NCI-H446 (cell line): ENCODE measurements at places on chromosomes 1 and 21.

DNA sequence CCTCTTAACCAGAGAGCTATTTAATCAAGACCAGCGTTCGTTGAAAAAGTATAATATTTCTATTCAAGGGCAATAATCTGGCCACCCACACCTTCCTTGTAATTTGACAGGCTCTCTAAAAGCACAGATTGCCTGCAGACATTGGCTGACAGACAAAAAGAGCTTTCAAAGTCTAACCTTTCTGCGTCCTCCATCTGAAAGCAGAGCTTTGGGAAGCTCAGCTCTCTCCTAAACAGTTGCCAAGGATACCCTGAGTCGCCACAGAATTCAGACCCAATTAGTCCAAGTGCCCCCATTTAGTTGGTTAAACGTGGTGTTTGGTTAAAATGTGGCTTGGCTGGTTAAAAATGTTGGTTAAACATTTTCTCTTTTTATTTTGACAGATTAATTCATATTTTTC, 33.7 kb upstream of the PLA2G2C start:
- no peak for DNase-seq

DNA sequence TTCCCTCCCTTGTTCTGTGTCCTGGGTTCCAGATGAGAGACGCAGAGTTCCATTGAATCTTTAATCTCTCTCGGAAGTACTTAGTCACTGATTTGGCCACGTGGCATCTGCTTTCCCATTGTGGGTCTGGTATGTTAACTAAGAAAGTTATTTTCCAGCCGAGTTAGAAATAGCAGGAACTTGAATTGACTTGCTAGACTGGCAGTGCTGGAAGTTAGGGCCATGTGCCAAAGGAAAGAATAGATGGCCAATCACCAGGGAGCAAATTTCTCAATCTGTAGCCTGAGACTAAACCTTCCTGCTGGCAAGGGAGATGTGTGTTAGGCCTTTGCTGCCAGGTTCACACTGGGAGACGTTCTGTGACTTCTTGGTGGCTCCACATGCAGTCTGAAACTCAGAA, 24.2 kb upstream of the SLFNL1 start:
- peak; percentile 89 for DNase-seq

DNA sequence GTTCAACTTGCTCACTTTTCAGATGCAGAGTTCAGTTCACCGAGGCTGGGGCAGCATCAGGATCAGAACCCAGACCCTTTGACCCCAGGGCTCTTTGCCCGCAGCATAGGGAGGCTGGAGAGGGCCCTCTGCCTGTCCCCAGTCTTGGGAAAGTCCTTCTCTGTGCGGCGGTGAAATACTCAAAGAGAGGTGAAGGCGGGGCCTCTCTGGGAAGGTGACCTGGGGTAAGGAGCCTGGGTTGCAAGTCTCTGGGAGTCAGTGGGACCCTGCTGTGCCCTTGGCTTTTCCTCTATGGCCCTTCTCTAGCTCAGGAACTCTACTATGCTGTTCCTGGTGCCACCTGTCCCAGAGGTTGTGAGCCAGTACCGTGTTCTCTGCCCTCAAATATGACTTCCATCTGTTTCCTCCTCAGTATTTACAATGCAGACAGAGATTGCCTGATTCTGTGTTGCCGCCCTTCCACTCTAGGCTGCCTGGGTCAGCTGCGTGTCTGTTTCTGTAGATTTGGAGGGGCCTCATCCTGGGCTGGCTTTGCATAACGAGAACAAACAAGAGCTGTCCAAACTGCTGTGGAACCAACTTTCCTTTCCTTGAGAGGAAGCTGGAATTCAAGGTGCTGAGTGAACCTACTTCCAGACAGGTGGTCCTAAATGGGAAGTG, 18.7 kb upstream of the ZBTB21 start:
- DNase-seq, result no peak

- no peak for DNase-seq
These were observed 26.9 kb downstream of the DISP3 start for GRCh38 chr1:11505591-11506538.

DNA sequence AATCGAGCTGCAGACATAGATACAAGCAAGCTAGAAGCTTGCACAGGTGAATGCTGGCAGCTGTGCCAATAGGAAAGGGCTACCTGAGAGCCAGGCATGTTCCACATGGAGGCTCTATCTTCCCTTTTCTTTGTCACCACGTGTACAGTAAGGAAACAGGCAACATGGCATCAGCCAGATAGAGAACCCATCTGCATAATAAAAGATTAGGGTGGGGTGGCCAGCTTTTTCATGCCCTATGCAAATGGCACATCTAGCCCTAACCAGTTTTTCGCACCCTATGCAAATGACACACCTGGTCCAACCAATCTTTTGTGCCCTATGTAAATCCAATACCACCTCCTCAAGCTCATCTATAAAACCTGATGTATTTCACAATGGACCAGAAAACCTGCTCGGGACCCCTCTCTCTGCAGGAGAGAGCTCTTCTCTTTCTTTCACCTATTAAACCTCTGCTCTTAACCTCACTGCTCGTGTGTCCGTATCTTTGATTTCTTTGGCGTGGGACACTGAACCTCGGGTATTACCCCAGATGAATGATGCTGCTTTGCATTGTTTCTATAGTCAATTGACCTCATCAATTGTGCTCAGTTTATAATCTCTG, 93.9 kb downstream of the SLC30A10 start:
- DNase-seq, result no peak

- DNase-seq, result peak; percentile 8
These were observed 607.3 kb downstream of the NCAM2 start for GRCh38 chr21:21605521-21605920.

DNA sequence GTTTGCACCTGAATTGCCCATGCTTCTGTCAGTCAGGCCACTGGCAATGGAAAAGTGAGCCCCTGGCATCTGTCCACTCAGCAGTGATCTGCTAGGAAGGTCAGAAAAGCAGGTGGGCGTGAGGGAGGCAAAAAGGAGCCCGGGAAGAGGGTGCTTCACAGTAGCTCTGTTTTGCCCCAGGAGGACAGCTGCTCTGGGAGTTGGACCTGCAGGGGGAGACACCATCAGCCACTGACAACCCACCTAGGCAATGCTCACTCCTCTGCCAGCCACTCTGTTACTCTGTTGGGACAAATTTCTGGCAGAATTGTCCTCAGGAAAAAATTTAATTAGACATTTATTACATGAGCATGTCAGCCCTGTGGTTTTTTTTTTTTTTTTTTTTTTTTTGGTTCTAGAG, 146.4 kb downstream of the LRIG2 start:
- no peak for DNase-seq

GRCh38 chr1:34346128-34346527, 169.4 kb downstream of the C1orf94 start:
- DNase-seq, result no peak

- no peak for DNase-seq
These were observed 127.3 kb upstream of the PLD5 start for GRCh38 chr1:242651817-242652216.

GRCh38 chr1:40094466-40095110, 2.5 kb downstream of the PPT1 start:
- no peak for DNase-seq

DNA sequence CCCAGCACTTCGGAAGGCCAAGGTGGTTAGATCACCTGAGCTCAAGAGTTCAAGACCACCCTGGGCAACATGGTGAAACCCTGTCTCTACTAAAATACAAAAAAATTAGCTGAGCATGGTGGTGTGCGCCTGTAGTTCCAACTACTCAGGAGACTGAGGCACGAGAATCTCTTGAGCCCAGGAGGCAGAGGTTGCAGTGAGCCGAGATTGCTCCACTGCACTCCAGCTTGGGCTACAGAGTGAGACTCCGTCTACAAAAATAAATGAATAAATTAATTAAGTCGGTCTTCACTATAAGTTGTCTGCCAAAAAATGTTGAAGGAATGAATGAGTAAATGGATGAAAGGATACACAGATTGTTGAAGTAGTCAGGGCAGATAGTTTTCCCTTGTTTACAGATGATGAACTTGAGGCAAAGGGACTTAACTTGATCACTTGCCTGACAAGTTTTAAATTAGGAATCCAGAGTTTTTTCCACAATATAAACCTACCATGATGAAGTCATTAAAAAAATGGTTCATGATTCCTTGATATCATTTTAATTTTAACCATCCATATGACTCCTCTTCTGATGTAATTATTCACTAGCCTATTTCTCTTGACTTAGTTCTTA, 130.8 kb downstream of the TLR5 start:
- DNase-seq, result no peak

- no peak for DNase-seq
These were observed 40.0 kb upstream of the UBE2U start for GRCh38 chr1:64163431-64163830.

- no peak for DNase-seq
These were observed 70.7 kb downstream of the CD247 start for GRCh38 chr1:167447521-167448136.

- no peak for DNase-seq
These were observed 644.1 kb downstream of the LMO4 start for GRCh38 chr1:87972811-87973210.

DNA sequence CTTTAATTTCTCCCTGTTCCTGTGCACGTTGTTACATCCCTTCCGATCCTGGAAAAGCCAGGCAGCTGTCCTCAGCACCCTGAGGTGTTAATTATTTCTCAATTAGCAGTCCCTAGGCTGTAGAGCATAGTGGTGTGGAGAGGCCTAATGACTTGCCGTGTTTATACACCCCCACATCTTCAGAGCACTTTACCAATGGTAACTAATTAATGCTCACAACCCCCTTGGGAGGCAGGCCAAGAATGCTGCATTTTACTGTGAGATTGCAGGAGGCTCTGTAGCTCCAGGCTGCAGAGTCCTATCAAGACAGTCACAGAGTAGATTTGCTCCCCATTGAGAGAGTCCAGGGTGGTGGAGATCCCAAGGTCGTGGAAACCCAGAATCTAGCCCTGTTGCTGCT, 2.4 kb upstream of the PARS2 start:
- DNase-seq, result no peak

DNA sequence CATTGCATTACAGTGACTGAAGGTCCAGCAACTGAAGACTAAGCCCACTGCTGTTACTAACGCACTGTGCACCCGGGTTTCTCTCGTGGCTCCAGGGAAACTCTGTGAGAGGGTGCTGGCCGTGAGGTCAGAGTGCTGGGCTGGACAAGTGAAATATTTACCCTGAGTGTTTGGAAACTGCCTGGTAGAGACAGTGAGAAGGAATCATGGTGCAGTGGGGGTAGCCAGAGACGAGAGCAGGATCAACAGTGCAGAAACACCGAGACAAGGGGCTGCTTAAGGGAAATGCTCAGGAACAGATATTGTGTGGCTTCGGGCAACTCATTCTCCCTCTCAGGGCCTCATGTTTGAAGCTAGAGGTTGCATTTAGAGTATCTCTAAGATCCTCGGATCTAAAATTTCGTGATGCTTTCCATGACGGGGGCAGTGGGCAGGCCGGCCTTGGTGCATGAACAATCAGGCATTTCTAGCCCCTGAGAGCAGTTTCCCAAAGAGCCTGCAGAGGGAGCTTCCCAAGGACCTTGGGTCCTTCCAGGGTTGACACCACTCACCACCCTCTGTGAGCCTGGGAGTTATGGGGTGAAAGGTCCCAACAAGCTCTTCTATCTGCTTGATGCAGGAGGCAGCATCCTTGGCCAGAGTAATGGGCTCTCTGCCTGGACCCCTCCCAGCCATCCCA, 9.7 kb downstream of the CD2 start:
- DNase-seq, result no peak

- DNase-seq, result no peak
These were observed 184.2 kb downstream of the ETS2 start for GRCh38 chr21:38989745-38990423.

DNA sequence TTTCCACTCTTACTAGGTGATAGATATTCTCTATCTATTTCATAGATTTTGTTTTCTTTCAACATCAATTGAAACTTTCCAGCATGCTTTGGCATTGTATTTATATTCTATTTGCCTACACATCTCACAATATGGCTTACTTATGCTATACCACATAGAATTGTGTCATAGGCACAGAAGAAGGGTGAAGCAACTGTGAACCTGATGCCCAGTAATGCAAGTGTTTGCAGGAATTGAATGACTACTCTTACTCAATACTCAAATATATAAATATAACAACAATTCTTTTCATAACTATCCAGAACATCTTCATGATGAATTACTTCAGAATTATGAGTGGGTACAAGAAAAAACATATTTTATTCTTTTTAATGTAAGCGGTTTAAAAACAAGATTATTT, 165.9 kb downstream of the PTBP2 start:
- no peak for DNase-seq

GRCh38 chr1:203031467-203031866, 5.2 kb downstream of the PPFIA4 start:
- DNase-seq, result peak; percentile 19

DNA sequence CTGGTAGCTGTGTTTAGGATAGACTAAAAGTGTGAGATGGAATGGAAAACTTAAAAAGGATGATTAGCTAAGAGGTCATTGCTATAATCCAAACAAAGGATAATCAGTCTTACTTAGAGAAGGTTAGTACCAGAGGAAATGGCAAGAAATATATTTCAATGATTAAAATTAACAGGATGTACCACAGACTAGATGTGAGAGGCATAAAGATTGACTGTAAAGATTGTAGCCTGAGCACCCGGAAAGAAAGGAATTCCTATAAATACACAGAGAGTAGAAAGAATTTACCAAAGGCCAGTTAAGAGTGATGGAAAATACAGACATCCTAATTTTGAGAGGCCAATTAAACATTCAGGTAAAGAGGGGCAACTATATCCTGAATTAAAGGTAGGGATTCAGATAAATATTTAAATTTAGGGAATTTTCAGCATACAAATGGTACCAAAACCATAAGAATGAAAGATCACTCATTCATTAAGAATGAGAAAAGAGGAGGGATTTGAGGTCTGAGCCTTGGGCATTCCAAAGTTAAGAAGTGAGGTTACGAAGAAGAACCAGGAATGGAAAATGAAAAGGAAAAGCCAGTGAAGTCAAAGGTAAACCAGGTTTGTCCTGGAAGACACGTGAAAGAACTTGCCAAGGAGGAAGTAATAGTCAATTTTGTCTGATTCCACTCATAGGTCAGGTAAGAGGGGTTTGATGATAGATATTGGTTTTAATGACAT, 46.4 kb upstream of the RGS1 start:
- DNase-seq, result no peak

GRCh38 chr1:169784102-169784501, 10.6 kb downstream of the METTL18 start:
- no peak for DNase-seq

GRCh38 chr1:103283371-103283770, 175.0 kb upstream of the COL11A1 start:
- peak; percentile 59 for DNase-seq

GRCh38 chr1:243818978-243819377, 31.1 kb downstream of the AKT3 start:
- DNase-seq, result no peak

GRCh38 chr1:183093786-183094298, 70.6 kb downstream of the LAMC1 start:
- DNase-seq, result no peak

DNA sequence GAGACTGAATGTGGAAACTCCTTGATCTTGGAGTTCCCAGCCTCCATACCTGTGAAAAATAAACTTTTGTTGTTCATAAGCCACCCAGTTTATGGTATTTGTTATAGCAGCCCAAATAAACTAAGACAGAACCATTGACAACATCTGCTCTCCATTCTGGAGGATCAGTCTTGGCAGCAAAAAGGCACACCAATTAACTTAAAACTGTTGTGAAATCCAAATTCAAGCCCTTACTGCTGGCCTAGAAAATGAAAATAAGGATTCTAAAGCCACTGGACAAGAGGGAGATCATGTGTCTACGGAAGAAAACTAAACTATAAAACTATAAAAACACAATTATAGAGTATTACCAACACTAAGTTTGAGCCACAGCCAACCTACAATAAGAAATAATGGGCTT, 172.1 kb upstream of the RNPC3 start:
- no peak for DNase-seq

GRCh38 chr1:111475701-111476100, 1.9 kb downstream of the C1orf162 start:
- no peak for DNase-seq

- DNase-seq, result no peak
These were observed 81.0 kb upstream of the SGIP1 start for GRCh38 chr1:66452982-66453381.
